ENCODE measurements at places on chromosomes 13 and 19. TPM values are rescaled to one million over a fixed set of nuclear protein-coding genes. Genes with fewer than 3 reads are reported as not detected.
A peak's percentile ranks its signal among the peaks of the same experiment; 100 is the strongest.

The TEX29 gene
- total RNA-seq = not detected

The AMER2 gene
- not detected for total RNA-seq

The ZNF506 gene
- 13.1 TPM for total RNA-seq

The RNF17 gene
- not detected for total RNA-seq

GRCh38 chr19:50639121-50640112 is at the start of gene SYT3:
Gene SYT3, minus strand, starts transcription at chr19:50639881. Its CDS starts 2,470 bp downstream, at chr19:50637411.
- no peak for DNase-seq

- no peak for DNase-seq
Observed at GRCh38 chr19:33879818-33880575, 83.3 kb downstream of the KCTD15 start.

DNA sequence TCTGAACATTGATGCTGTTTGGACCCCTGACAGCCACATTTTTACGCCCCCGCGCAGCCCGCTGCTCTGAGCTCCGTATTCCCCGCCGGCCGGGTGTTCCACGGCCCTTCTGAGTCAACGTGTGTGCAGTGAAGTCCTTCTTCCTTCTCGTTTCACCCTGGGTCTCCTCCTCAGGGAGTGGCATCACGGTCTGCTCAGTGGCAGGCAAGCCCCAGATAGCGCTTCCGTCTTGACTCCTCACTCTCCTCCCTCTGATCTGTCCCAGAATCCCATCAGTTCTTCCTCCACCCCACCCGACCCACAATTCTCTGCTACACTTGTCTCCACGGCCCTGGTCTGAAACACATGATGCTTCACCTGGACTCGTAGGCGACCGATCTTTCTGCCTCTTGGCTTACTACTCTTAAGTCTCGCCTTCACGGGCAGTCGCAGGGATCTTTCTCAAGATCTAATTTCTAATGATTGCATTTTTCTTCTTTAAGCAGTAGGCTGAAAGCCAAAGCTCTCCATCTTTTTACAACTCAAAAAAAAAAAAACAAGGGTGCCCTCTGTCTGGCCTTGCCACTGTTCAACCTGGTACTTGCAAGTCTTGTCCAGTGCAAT is 33.9 kb downstream of the CCNE1 start:
- DNase-seq = peak; percentile 31

- DNase-seq = no peak
Observed at GRCh38 chr13:94917824-94918223, 205.5 kb upstream of the SOX21 start.

DNA sequence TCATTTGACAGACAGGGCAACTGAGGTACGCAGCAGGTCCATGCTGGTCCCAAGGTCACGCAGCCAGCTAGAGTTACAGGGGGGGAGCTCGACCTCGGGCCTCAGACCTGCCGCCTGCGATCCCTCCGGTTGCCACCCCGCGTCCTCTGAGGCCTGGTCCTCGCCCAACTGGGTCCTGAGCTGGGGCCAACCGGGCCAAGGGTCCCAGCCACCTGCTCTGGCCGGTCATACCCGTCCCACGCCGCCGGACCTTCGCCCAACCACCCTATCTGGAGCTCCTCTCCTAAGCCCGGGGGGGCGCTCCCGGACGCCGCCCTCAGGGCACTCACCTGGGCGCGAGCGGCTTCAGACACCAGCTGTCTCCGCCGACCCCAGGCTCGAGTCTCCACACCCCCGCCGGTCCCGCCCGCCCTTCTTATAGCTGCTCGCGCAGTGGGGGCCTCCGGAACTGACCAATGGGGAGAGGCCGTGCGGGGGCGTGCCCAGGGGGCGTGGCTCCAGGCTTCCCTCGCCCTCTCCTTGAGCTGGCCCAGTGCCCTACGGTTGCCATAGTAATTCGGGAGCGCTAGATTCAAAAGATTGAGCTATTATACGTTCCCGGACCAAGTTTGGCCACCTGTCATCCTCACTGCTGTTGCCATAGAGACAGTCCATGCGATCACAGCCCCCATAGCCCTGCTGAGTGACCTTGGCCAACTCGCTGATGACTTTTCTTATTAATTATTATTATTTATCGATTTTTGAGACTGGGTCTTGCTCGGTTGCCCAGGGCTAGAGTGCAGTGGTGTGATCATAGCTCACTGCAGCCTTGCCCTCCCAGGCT is at the start of gene PLIN5:
Gene PLIN5 (minus strand): TSS at position 389 of the 823 bp plus-strand sequence. CDS start 1,150 bp downstream, outside the sequence.
- DNase-seq = peak; percentile 55

DNA sequence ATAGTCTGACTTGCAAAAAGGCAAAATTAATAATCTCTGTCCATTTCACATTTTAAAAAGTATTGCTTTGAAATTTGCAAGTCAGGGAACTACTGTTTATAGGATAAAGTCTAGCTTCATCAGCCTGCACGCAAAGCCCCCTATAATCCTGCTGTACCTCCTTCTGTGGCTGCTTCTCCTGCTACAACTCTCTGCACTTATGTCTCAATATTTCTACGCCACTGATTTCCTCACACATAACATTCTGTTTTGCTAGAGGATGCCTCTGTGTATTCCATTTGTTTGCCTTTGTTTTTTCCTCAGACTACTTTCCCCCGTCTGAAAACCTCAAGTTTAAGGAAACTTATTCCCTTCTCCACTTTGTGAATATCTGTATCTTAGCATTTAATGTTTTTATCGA is 389.9 kb downstream of the RFC3 start:
- no peak for DNase-seq
